M059J (cell line): ENCODE measurements at places on chromosomes 4 and X.
A peak's percentile ranks its signal among the peaks of the same experiment; 100 is the strongest.

- DNase-seq: peak; percentile 76
Observed at GRCh38 chrX:152601848-152602616, 35.7 kb upstream of the GABRQ start.

DNA sequence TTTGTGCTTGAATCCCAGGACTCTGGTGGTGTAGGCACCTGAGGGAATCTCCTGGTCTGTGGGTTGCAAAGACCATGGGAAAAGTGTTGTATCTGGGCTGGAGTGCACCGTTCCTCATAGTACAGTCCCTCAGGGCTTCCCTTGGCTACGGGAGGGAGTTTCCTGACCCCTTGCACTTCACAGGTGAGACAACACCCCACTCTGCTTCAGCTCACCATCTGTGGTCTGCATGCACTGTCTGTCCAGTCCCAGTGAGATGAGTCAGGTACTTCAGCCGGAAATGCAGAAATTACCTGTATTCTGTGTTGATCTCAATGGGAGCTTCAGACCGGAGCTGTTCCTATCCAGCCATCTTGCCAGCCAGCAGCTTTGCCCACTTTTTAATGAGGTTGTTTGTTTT lies 353.0 kb upstream of the IRS4 start:
- DNase-seq: no peak

DNA sequence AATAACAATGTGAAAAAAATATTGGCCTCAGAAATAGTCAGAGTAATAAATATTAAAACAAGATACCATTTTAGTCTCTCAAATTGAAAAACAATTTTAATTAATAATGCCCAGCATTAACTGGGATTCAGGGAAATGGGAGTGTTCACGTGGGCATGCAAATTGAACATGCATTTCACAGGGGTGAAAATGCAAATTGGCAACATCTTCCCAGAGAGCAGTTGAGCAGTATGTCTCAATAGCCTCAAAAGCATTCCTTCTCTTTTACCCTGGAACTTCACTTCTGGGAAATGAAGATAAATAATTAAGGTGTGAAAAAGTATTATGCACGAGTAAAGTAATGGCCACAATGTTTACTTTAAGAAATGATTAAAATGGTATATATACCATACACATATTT lies 21.3 kb downstream of the NOX1 start:
- DNase-seq: no peak

GRCh38 chrX:153571534-153571908 lies 27.4 kb downstream of the CCNQ start:
- DNase-seq: no peak

DNA sequence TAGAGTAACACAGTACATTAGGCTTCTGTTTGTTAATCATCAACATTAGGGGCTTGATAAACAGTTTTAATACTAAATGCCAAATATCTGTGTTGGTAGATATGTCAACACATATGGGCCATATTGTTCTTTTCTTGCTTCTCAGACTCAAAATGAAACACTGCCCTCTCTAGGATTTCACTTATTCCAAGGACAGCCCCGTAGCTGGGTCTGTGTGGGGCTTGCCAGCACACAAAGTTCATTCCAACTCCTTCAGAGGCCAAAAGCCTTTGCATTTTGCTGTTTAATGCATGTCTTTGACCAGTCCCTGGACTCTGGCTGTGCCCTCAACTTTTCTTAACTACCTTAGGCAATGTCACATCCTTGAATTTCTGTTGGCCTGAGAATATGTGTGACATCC lies 102.0 kb upstream of the ZNF827 start:
- no peak for DNase-seq

DNA sequence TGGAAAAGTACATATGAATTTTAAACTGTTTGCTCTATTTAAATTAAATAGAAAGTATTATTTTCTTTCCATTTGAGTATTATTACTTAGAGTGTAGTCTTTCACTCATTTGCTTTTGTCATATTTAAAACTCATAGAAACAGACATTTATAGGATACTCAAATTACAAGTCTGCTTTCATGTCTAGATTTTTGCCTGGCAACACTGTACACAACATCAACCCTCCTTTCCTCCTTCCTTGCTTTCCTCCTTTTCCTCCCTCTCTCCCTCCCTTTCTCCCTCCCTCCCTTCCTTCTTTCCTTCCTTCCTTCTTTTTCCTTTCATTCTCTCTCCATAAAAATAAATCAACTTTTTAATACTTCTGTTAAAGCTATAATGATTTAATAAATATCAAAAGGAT lies 2361.2 kb downstream of the ARAP2 start:
- no peak for DNase-seq

- DNase-seq: no peak
Observed at GRCh38 chrX:140433582-140433981, 71.3 kb downstream of the SOX3 start.

DNA sequence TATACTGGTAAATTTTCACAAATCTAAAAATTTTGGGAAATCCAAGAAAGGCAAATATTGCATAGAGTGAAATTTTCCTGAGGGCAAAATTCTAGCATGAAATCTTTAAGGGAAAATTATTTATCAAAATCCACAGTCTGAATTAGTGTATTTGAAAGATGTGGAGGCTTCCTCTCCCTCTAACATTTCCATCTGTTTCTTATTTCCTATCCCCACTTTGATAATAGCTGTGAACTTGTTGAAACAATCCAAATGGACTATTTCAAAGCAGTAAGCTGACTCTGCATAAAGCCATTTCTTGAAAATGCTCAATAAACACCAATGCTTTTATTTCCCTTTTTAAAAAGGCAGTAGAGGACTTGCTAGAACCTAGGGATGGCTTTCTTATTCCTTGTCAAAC lies 107.3 kb upstream of the PABPC4L start:
- DNase-seq: no peak

- DNase-seq: no peak
Observed at GRCh38 chrX:40201329-40201885, 103.6 kb upstream of the BCOR start.

DNA sequence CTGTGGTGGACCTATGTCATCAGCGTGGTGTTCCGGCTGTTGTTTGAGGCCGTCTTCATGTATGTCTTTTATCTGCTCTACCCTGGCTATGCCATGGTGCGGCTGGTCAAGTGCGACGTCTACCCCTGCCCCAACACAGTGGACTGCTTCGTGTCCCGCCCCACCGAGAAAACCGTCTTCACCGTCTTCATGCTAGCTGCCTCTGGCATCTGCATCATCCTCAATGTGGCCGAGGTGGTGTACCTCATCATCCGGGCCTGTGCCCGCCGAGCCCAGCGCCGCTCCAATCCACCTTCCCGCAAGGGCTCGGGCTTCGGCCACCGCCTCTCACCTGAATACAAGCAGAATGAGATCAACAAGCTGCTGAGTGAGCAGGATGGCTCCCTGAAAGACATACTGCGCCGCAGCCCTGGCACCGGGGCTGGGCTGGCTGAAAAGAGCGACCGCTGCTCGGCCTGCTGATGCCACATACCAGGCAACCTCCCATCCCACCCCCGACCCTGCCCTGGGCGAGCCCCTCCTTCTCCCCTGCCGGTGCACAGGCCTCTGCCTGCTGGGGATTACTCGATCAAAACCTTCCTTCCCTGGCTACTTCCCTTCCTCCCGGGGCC lies 1.2 kb downstream of the GJB1 start:
- no peak for DNase-seq

- no peak for DNase-seq
Observed at GRCh38 chr4:169313732-169314131, 43.0 kb upstream of the SH3RF1 start.

- no peak for DNase-seq
Observed at GRCh38 chrX:20218836-20219505, 47.7 kb downstream of the RPS6KA3 start.

DNA sequence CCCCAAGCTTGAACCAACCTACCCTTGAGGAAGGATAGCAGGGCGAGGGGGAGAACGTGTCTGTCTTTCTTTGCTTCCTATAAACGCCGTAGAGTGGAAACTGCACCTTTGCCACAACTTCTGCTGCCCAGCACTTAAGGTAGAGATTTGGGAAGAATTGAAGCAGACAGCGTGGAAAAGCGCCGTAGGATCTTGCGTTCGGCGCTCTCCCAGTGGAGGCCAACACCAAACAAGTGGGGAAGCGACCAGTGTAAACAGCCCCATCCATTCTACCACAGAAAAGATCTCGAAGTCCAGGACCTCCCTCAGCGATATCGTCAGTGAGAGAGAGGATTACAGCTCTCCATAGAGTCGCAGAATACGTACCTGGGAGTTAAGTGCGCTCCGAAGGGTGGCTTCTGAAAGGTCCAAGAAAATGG lies 3.9 kb upstream of the NKX6-1 start:
- DNase-seq: no peak

DNA sequence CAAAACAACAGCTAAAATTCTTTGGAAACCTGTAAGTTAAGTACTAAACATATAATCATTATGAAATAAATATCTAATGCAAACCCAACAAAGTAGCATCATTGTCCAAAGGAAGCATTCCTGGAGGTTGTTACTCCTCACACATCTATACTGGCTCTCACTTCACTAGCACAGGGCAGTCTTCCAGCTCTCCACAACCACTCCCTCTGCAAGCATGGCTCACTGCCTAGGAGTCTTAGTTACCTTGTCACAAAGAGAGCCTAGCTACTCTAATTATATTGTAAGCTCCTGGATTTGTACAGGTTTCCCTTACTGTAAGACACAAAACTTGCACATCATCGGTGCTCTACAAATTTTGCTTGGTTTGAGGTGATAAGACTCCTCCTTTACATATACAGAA lies 76.1 kb downstream of the AMMECR1 start:
- peak; percentile 61 for DNase-seq

DNA sequence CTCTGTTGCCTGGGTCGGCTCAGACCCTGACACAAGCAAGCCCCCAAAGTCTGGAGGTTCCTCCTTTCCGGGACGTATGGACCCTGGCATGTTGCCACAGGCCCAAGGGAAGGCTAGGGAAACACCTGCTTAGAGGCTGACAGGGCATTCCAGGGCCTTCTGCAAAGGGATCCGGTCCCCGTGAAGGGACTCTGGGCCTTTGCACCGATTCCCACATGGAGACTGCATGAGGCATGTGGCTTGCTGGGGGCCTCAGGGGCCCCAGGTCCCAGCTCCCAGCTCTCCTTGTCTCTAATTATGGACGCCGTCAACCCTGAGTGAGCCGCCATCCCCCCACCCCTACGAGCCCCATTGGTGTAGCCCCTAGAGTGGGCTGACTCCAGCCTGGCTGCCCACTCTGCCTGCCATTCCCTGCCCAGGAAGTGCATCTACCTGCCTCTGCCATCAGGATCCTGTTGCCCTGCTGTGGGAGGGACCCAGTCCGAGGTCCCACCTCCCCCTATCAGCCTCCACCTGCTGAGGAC lies 4.2 kb upstream of the RGS12 start:
- DNase-seq: no peak

DNA sequence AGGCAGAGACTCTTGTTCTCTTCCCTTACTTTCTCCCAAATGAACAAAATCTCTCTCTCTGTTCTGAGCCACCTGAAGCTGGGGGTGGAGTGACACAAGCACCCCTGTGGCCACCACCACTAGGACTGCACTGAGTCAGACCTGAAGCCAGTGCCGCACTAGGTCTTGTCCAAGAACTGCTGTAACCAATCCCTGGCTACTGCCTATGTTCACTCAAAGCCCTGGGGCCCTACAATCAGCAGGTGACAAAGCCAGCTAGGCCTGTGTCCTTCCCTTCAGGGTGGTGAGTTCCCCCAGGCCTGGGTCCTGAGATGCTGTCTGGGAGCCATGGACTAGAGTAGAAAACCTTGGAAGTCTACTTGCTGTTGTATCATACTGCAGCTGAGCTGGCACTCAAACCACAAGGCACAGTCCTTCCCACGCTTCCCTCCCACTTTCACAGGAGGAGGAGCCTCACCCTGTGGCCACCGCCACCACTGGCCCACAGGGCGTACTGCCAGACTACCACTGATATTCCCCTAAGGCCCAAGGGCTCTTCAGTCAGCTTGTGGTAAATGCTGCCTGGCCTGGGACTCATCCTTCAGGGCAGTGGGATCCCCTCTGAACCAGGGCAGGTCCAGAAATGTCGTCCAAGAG lies 119.1 kb downstream of the RTL9 start:
- DNase-seq: peak; percentile 75

GRCh38 chrX:136780763-136781162 lies at the start of gene ARHGEF6:
ARHGEF6 (minus strand) TSS chrX:136780932; CDS start chrX:136780882, 50 bp downstream.
- DNase-seq: peak; percentile 50

GRCh38 chr4:41216294-41217019 lies 2.1 kb upstream of the APBB2 start:
- DNase-seq: peak; percentile 79

DNA sequence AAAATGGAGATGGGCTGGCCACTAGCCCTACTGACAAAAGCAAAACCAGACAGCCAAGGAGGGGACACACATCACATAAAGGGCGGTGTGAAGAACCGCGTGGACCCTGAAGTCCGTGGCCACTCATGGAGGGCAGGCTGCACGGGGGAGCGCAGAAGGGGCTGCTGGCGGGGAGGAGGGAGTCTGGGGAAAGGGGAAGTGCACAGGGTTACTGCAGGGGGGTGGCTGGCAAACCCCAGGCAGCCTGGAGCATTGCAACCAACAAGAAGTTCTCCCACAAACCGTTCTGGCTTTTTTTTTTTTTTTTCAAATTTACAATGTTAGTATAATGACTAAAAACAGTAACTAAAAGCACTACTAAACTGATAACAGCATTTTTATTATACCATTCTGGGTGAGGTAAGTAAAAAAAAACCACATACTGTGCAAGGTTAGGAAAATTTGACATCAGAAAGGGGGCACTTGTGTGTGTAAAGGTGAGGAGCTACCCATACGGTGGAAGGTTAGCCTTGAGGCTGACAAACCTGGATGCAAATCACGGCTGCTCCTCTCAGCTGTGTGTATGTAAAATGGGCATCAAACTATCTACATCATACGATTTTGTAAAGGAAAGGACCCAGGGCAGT lies 87.1 kb downstream of the TSPAN5 start:
- no peak for DNase-seq

DNA sequence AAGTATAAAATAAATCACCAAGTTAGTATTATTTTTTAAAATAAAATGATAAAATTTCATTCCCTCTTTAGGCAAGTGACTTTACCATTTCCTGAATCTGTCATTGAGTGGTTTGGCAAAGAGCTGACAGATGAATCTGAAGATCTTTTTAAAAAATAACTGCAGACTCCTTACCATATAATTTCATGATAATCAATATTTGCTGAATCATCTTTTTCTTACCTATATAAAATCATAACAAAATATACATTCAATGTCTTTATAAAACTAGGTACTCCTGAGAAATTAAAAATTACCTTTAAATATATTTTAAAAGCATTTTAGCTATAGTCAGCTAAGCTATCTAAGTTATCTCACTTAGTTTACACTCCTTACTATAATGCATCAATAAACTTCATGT lies 17.2 kb downstream of the ANXA10 start:
- no peak for DNase-seq

GRCh38 chr4:62288808-62289541 lies 1088.8 kb downstream of the ADGRL3 start:
- no peak for DNase-seq

DNA sequence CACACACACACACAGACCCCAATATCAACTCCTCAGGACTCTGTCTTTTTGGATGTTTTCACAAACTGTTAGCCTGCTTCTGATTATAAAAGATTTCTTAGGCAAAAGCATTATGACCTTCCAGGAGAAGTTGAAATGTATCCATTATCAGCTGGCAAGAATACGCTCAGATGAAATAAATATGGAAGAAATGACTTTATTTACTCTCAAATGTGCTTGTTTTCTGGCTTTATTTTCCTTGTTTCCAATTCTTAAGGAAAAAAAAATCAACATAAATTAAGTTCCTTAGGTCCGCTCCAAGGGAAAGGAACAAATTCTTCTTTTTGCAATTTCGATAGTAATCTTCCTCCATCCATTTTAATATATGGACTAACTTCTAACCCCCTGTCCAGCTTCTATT lies 175.6 kb upstream of the HCCS start:
- no peak for DNase-seq

GRCh38 chr4:41614519-41614918 lies 76.6 kb downstream of the LIMCH1 start:
- DNase-seq: no peak

- no peak for DNase-seq
Observed at GRCh38 chr4:118825799-118826198, 10.1 kb downstream of the SEC24D start.
